NCI-H187 treated with DMSO at 0.1 percent for 48 hours (cell line): ENCODE measurements at places on chromosomes 5 and 9.

- no peak for DNase-seq
Observed at GRCh38 chr5:12460493-12461261, 556.4 kb upstream of the CTNND2 start.

- DNase-seq = no peak
Observed at GRCh38 chr9:28925157-28925556, 1351.9 kb upstream of the C9orf72 start.

DNA sequence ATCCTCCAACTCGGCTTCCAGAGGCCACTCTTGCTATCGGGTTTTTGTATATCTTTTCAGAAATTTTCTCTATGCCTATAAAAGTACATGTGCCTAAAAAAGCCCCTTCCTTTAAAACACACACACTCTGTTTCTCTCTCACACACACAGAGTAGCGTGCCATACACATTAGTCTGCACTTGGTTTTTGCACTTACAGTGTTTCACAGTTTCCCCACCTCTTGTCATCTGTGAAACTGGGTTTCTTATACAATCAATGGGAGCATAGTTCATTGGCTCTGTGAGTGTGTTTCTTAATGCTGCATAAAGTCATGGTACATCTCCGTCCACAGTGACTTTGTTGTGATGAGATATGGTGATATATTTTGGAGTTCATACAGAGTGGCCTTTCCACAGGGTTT, 664 bp upstream of the IGFBPL1 start:
- DNase-seq = no peak

- no peak for DNase-seq
Observed at GRCh38 chr5:69372394-69372793, 2.8 kb downstream of the RAD17 start.

DNA sequence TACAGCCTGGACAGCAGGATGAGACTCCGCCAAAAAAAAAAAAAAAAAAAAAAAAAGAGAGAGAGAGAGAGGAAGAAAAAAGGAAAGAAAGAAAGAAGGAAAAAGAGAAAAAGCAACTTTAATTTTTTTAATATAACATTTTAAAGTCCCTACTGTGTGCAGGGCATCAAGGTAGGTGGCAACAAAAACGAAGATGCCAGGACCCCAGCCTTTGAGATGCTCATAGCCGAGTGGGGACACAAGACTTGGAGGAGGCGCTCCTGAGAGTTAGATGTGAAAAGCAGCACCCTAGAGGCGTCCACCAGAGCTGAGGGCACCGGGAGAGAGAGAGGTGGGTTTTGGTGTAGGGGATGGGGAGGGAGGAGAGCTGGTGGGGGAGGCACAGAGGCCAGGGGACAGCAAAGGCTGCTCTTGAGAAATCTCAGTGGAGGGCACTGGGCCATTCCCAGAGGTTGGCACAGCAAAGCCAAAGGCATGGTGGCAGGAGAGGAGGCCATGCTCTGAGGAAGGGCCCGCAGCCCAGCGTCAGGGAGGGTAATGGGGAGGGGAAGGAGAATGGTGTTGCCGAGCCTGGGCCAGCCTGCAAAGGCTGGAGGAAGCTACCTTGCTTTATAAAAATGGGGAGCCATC, 135.6 kb downstream of the C9orf50 start:
- DNase-seq = no peak
